Jurkat, Clone E6-1 (cell line): ENCODE measurements at places on chromosomes 13 and 19.
A peak's percentile ranks its signal among the peaks of the same experiment; 100 is the strongest.

DNA sequence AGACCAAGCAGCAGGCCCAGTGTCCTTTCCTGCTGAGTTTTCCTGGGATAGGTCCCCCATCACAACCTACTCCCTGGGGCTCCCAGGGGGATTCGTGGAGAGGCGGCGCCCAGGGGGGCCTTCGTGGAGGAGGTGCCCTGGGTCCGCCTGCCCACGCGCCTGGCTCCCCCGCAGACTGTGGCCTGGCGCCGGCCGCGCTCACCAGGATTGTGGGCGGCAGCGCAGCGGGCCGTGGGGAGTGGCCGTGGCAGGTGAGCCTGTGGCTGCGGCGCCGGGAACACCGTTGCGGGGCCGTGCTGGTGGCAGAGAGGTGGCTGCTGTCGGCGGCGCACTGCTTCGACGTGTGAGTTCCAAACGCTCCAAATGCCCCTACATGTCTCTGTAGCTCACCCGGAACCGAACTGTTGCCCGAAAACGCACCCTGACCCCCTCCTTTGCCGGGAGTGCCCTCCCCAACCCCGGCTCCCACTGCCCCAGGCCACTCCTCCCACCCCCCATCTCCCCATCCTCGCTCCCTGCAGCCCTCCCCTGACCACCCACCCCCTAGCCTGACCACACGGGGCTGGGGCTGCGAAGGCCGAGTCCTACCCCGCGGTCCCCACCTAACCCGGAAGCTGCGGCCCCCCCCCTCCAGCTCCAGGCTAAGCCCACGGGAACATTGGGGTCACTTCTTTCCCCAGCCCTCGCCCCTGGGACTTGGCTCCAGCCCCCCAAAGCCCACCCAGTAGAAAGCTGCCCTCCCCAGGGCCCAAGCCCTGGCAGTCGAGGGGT is 3.3 kb downstream of the TIMM13 start:
- DNase-seq, result no peak

GRCh38 chr19:43692385-43692784 is 22.4 kb upstream of the PLAUR start:
- DNase-seq, result no peak

GRCh38 chr19:4957981-4958380 is 10.9 kb upstream of the KDM4B start:
- no peak for DNase-seq

DNA sequence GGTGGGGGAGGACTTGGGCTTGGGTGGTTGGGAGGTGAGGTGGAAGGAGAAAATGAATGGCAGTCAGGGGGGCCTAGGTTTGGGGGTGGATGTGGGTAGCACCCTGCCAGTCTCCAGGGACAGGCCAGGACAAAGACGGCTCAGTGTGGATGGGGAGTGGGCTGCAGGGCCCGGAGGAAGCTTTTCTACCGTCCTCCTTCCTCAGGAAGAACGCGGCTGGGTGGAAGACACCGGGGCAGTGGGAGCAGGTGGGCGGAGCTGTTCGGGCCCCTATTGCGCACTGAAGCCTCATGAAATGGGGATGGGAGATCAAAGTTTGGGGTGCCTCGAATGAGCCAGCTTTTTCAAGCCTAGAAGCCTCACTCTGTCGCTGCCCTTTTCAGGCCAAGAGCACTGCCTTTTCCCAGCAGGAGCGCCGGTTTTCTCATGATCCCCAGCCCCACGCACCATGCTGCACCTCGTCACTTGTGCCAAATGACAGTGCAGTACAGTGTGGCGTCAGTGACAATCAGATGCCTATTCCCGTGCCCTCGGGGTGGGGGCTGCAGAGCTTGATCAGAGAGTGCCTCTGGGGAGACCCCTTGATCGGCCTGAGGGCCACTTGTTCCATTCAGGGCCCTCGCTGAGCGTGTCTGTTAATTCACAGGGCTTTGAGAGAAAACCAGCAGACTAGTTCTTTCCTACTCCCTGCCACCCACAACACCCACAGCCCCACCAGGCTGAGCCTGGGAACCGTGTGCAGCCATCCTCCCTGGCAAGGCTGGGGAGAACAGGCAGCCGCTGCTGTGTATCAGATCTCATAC is 1.5 kb downstream of the CALM3 start:
- no peak for DNase-seq

GRCh38 chr13:46149272-46150133 is 32.5 kb downstream of the LCP1 start:
- DNase-seq, result no peak

- DNase-seq, result no peak
Measured at GRCh38 chr13:40148742-40149141, 493.3 kb downstream of the COG6 start.

GRCh38 chr13:46751811-46752635 is 44.9 kb downstream of the ESD start:
- DNase-seq, result peak; percentile 96

GRCh38 chr13:77022341-77022740 is 4.6 kb downstream of the FBXL3 start:
- no peak for DNase-seq
